ENCODE measurements at places on chromosomes 12 and 14. TPM values are rescaled to one million over a fixed set of nuclear protein-coding genes. Genes with fewer than 3 reads are reported as not detected.

GRCh38 chr14:99052467-99052866 lies 219.5 kb downstream of the BCL11B start:
- no peak for DNase-seq
- H3K27ac ChIP-seq: no peak overlapping the region
- no peaks in the 10 kb centered on the region for H3K36me3 ChIP-seq
- no peaks in the 10 kb centered on the region for H3K27me3 ChIP-seq

DNA sequence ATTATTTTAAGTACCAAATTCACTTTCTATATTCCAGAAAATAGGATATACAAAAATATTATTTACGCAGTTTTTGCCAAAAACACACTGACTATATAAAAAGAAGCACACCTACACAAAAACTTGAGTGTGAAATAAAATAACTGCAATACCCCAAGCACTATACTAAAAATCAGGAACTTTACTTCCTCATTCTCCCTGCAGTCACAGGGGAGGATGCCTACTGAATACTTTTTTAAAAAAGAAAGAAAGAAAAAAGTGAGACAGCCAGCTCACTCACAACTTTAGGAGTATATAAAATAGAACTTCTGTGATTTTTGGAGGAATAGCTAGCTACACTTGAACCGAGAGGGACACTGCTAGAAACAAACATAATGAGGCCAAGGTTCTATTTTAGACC lies 12.2 kb downstream of the RPS6KA5 start:
- no peak overlapping the region for H3K27ac ChIP-seq
- DNase-seq: no peak
- H3K4me3 ChIP-seq: no peak overlapping the region

- H3K27me3 ChIP-seq: no peaks in the 10 kb centered on the region
- DNase-seq: no peak
- H3K4me3 ChIP-seq: no peak overlapping the region
- peaks cover 13% of the 10 kb centered on the region for H3K36me3 ChIP-seq
Observed at GRCh38 chr12:48151103-48151771, 6.1 kb downstream of the ASB8 start.

- DNase-seq: no peak
- no peaks in the 10 kb centered on the region for H3K4me1 ChIP-seq
- H3K4me3 ChIP-seq: no peak overlapping the region
- H3K27me3 ChIP-seq: no peaks in the 10 kb centered on the region
- no peak overlapping the region for H3K27ac ChIP-seq
Observed at GRCh38 chr14:91843437-91843836, 23.9 kb downstream of the TC2N start.

DNA sequence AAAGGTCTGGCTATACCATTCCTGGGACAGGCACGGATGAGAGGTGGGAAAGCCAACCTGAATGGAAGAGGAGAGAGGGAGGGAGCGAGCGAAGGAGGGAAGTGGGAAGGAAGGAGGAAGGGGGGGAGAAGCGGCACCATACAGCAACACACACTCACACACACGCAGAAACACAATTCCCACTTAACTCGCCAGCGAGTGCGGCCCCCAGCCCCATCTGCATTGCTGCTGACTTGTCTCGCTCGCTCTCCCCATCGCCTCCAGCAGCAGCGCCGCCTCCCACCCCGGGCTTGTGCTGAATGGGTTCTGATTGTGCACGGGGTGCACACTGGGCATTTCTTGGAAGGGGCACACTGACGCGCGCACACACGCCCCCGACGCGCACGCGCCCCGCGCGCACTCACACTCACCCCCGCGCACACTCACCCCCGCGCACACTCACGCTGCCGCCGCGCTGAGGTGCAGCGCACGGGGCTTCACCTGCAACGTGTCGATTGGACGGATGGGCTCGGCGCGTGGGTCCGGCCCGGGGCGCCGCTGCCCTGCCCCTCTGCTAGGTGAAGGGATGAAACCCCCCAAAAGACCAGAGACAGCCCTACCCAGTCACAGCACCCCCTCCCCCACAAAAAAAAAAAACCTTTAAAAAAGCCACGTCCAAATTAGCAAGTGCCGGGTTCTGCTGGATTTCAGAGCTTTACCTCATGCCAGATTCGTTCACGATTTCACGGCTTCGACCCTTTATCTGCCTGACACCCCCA lies 685 bp downstream of the GRIN2B start:
- H3K36me3 ChIP-seq: no peaks in the 10 kb centered on the region
- DNase-seq: peak; percentile 53
- no peak overlapping the region for H3K27ac ChIP-seq

DNA sequence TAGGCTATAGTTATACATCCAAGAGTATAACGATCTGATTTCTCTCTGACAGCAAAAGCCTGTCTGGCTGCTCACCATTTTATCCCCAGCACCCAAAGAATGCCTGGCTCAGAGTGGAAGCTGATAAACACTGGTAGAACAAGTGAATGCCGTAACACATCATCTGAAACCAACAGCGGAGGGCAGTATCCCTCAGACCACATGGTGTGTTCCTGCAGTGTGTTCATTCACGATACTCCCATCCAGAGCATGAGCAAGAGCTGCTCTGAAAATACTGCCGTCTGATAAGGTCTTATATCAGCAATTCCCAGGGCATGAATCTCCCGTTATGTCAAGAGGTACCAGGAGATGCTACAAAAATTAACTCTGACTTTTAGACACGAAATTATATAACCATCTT lies 95.9 kb downstream of the TTC7B start:
- peaks cover 2% of the 10 kb centered on the region for H3K4me1 ChIP-seq
- no peak for DNase-seq
- H3K27me3 ChIP-seq: no peaks in the 10 kb centered on the region
- H3K36me3 ChIP-seq: no peaks in the 10 kb centered on the region
- H3K27ac ChIP-seq: no peak overlapping the region

Gene PIANP
- 5.2 TPM for total RNA-seq

- no peak overlapping the region for H3K27ac ChIP-seq
- H3K4me1 ChIP-seq: no peaks in the 10 kb centered on the region
- H3K27me3 ChIP-seq: peaks cover 77% of the 10 kb centered on the region
- no peaks in the 10 kb centered on the region for H3K36me3 ChIP-seq
- DNase-seq: peak; percentile 51
- peak overlapping the region; percentile 69 for H3K4me3 ChIP-seq
Observed at GRCh38 chr14:36503771-36504741, 16.0 kb downstream of the NKX2-1 start.

DNA sequence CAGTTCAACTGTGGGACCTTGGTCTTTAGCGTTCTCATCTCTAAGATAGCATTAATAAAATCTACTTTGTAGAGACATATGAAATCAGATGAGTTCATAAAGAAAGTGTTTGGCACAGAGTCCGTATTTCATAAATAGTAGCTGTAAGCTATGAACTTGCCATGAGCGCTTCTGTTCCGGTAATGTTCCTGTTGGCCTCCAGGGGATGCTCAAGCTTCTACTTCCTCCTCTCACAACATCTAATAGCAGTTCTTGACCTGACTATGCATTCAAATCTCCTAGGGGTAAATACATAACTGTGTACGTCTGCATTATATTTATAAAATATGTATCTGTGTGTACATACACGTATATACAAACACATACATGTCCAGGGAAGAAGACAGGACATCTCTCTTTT lies 288.2 kb upstream of the TMPO start:
- DNase-seq: no peak
- no peaks in the 10 kb centered on the region for H3K4me1 ChIP-seq
- no peak overlapping the region for H3K4me3 ChIP-seq
- H3K27me3 ChIP-seq: no peaks in the 10 kb centered on the region
- no peaks in the 10 kb centered on the region for H3K36me3 ChIP-seq
- H3K27ac ChIP-seq: no peak overlapping the region

DNA sequence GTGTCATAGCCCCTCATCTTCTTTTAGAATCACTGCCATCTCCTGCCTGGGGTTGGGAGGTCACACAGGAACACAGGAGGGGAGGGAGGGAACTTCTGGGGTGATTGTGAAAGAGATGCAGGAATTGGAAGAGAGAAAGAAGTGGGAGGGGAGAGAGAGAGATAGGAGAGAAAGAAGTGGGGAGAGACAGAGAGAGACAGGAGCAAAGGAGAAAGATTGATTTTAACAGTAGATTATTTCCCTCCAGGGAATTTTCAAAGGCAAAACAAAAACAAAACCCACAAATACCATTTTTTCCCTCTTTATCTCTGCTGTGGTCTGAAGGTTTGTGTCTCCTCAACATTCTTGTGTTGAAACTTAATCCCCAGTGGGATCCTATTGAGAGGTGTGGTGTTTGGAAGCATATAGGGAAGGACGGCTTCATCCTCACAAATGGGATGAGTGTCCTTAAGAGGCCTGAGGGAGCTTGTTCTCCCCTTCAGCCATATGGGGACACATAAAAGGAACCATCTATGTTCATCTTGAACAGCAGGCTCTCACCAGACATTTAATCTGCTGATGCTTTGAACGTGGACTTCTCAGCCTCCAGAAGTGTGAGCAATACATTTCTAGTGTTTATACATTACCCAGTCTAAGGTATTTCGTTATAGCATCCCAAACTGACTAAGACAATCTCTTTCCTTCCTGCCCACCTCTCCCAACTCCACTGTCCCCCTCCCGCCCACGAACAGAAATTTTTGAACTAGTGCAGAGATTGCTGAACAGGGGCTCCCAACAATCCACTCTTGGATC lies 134.9 kb upstream of the MAX start:
- no peak for DNase-seq
- no peak overlapping the region for H3K27ac ChIP-seq
- no peaks in the 10 kb centered on the region for H3K36me3 ChIP-seq
- no peak overlapping the region for H3K4me3 ChIP-seq
- 0 out of 2 replicates have a peak, but pooled peaks cover 2% of the 10 kb centered on the region for H3K4me1 ChIP-seq

DNA sequence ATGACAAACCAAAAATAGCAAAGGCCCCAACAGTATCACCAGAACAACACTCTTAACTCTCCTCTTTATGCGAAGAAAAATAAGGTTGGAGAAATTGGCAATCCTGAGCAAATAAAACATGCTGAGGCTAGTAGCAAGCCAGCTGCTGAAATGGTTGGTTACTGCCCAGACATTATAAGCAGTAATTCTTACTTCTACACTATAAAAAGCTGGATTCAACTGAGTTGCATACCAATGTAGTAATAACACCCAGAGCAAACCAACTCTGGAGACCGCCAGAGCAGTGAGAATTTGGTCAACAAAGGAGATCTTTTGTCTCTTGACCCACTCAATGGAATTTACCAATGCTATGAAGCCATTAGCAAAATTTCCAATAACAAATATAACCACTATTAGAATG lies 628 bp downstream of the TAS2R30 start:
- no peak for DNase-seq
- H3K36me3 ChIP-seq: peaks cover 7% of the 10 kb centered on the region
- no peaks in the 10 kb centered on the region for H3K4me1 ChIP-seq

GRCh38 chr12:111387747-111388323 lies 17.9 kb upstream of the SH2B3 start:
- no peaks in the 10 kb centered on the region for H3K27me3 ChIP-seq
- H3K36me3 ChIP-seq: no peaks in the 10 kb centered on the region
- no peak overlapping the region for H3K4me3 ChIP-seq

- H3K4me3 ChIP-seq: no peak overlapping the region
- no peaks in the 10 kb centered on the region for H3K27me3 ChIP-seq
- no peaks in the 10 kb centered on the region for H3K4me1 ChIP-seq
- DNase-seq: no peak
- no peak overlapping the region for H3K27ac ChIP-seq
Observed at GRCh38 chr12:77996670-77997069, 166.0 kb downstream of the NAV3 start.

- H3K27ac ChIP-seq: no peak overlapping the region
- DNase-seq: peak; percentile 82
- no peaks in the 10 kb centered on the region for H3K4me1 ChIP-seq
- peak overlapping the region; percentile 82 for H3K4me3 ChIP-seq
- peaks cover 4% of the 10 kb centered on the region for H3K27me3 ChIP-seq
Observed at GRCh38 chr12:188910-189621, 24.9 kb downstream of the SLC6A12 start.

DNA sequence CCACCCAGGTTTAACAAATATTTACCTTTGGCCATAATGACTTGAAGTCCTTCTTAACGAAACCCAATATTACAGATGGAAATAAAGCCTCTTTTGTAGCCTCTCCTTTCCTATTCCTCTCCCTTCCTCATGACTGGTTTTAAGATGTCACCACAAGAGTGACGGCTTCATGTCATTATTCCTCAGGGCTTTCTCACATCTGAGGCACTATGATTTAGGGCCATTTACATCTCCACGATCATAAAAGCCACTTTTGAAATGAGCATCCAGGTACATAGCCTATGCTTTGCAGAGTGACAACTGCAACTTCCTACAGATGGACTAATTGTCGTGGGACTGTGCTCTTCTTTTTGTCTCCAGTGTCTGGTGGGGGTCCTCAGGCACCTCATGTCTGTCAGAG lies 32.3 kb upstream of the DACT1 start:
- no peaks in the 10 kb centered on the region for H3K27me3 ChIP-seq
- H3K4me1 ChIP-seq: peaks cover 3% of the 10 kb centered on the region
- DNase-seq: no peak
- H3K27ac ChIP-seq: no peak overlapping the region
- no peak overlapping the region for H3K4me3 ChIP-seq

Gene IFT43
- total RNA-seq: 21.2 TPM

DNA sequence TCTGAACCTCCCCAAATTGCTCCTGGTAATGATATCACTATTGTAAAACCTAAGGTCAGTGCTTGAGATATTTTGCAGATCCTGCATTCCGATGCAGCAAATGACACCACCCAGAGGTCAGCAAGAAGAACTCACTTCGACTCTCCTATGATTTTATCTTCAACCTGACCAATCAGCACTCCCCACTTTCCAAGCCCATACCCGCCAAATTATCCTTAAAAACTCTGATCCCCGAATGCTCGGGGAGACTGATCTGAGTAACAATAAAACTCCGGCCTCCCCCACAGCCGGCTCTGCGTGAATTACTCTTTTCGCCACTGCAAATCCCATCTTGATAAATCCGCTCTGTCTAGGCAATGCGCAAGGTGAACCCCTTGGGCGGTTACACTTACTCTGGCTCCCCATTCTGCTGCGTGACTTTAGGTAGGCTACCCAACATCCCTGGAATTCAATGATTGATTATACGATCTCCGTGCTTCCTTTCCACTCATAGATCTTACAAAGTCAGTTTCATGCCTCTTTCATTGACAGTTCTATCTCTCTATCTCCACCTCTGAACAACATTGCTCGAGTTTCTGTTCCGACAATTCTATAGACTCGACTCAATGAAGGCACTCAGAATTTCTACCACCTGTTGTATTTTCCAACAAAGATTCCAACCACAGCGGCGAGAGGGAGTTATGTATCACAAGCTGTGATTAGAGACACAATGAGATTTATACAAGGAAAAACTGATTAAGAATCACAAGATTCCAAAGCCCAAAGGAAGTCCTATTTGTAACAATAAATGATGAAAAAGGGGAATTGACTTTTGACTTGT lies 939 bp downstream of the NPC2 start:
- peaks cover 11% of the 10 kb centered on the region for H3K36me3 ChIP-seq
- no peak overlapping the region for H3K4me3 ChIP-seq
- no peak overlapping the region for H3K27ac ChIP-seq

Measured in H9 (cell line).